ENCODE measurements at places on chromosomes 16 and 17.

DNA sequence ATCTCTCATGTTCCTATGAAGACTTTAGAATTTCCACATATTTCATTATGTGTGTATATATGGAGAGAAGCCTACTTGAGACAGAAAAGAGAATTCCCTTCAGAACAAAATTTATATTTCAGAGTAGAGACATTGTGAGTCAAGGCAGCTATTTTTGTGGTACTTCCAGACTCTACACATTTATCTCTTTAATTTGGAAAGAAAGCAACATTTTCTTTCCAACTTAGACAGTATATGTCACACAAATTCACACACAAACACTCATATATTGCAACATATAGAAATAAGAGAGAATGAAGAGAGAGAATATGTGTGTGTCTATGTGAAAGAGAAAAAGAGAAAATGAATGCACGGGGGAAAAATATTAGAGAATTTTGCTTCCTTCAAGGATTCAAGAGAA lies 158.8 kb downstream of the CDH8 start:
- no peak for DNase-seq

GRCh38 chr17:32882734-32883133 lies 5.8 kb upstream of the MYO1D start:
- DNase-seq: no peak

DNA sequence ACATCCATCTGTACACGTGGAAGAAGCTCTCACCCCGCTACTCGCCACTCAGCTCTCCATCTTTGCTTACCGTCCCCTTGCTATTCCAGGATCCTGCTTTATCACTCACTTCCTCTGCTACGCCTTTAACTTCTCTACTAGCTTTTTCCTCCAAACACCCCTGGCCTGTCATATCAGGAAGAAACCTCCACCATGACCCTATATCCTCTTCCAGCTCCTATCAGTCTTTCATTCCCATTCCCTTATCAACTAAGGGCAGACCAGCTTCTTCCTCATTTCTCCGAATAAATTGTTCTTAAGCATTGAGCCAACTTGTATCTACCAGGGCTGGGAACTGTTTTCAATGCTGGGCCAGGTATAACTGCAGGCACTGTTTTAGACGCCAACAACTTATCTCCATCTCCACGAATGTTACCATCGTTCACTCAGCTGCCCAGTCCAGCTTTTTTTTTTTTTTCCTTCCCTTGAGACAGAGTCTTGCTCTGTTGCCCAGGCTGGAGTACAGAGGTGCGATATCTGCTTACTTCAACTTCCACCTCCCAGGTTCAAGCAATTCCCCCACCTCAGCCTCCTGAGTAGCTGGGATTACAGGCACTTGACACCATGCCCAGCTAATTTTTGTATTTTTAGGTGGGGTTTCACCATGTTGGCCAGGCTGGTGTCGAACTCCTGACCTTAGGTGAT lies 4.3 kb downstream of the IQCK start:
- no peak for DNase-seq

- DNase-seq: peak; percentile 89
Measured at GRCh38 chr17:17663160-17664063, 17.8 kb upstream of the RAI1 start.

GRCh38 chr17:49602783-49603182 lies 27.1 kb downstream of the NXPH3 start:
- no peak for DNase-seq

DNA sequence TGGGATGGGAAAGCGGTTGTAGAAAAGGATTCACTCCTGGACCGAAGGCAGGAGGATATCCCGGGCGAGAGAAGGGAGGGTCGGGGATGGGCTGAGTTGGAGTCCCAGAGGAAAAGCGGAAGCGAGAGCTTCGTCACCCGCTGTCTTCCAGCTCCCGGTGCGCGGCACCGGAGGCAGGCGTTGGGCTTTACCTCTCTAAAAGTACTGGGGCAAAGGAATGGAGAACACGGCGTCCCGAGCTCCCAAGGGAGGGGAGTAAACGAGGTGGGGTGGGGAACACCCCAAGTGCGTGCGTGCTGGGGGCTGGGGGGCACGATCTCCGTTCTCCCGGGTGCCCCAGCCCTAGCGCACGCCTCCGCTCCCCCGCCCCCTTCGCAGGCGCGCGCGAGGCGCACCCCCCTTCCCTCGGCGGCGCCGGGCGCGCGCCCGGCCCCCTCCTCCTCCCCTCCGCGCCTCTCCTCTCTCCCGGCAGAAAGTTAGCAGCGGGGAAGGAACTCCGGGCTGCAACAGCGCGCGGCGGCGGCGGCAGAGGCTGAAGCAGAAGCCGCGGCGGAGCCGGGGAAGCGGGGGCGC lies at the start of gene HS3ST4:
Gene HS3ST4, plus strand, starts transcription at position 441 of the 573 bp plus-strand sequence.
- DNase-seq: no peak

DNA sequence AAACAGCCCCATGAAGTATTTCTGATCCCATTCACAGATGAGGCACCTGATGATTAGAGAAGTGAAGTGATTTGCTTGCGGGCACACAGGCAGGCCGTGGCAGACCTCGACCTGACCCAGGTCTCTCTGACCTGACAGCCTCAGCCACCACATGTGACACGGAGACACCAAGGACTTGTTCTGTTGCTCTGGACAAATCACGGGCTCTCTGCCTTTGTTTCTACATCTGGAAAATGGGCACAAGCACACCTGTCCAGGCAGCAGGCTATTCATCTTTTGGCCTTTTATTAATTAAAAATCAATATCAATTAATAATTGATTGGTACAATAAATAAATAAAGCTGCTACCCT lies 3.4 kb downstream of the MAP3K14 start:
- no peak for DNase-seq

- DNase-seq: no peak
Measured at GRCh38 chr17:70905796-70906195, 736.5 kb downstream of the KCNJ2 start.

GRCh38 chr17:55444471-55445441 lies 23.1 kb upstream of the MMD start:
- no peak for DNase-seq

DNA sequence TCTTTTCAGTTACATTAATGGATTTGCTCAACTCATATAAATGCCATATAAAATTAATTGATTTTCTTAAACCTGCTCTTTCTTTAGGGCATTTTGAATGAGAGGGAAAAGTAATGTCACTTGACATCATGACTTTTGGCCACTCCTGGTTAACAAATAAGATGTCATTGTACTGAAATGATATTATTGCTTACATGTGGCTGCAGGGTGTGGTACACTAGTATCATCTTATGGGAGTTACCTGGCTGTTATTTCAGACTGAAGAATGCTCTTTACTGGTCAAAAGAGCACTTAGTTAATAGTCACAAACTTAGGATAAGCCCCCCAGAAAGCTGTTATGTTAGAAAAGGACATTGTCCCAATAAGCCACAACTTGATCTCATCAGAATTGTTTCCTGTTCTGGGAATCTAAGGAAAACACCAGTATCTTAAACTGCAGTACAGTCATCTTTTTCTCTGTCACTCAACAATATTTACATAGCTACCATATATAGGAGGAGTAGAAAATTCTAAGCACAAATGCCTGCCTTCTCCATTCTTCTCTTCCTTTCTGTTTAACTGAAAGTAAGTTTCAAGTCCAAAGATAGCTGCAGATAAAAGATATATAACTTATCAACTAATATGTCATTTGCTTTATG lies 53.9 kb upstream of the MRC2 start:
- no peak for DNase-seq

DNA sequence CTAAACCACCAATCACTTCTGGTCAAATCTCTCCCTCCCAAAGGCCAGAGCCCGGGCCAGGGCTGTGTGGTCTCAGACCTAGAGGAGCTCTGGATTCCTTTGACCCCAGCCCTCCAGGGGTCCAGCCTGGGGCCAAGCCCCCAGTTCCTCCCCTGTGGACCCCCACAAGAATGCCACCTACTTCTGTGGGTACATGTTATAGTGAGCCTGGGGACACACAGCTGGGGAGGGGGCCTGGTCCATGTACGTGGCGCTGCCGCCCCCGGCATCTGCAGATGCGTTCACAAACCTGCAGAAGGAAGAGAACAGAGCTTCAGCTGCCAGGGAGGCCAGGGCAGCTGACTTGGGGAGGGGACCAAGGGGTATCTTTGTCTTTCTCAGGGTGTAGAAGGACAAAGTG lies 7.9 kb upstream of the GHDC start:
- DNase-seq: no peak

DNA sequence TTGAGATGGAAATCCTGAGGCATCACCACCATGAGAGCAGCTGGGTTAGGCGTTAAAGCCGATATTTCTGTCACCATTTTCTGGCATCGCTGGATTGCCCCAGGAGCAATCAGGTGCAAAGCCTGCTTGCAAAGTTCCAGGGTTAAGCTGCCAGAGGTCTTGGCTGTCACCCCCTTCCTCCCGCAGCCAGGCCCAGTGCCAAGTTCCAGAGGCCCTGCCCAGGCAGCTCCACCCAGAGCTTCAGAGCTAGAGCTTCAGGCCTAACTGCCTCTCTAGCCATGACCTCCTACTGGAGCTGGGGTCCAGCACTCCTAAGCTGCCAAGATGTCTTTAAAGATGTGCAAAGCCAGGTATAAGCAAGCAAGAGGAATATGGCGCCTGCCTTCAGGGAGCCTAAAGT lies 8.8 kb upstream of the TMEM238L start:
- DNase-seq: no peak

DNA sequence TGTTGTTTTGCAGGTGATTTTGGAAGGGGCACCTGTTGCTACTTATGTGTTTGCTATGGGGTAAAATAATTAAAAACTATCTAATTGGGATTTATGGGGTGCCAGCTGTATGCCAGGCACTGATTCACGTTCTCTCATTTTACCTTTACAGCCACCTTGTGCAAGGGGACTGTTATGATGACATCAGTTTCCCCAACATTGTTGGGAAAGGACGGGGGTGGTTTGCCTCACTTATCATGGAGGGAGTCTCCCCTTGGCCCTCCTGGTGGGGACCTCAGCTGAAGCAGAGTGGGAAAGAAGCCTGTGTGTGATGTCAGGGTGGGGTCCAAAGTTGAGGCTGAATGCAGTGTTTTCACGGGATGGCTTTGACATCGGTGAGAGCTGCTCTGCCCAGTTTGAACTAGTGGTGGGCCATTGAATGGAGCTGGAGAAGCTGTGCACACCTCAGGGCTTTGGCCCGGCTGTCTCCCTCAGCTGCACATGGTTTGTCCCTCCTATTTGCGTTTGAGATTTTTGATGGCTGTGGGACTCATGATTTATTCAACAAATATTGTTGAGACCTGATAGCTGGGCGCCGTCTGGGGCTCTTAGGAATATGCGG lies 36.1 kb downstream of the CMIP start:
- DNase-seq: no peak

DNA sequence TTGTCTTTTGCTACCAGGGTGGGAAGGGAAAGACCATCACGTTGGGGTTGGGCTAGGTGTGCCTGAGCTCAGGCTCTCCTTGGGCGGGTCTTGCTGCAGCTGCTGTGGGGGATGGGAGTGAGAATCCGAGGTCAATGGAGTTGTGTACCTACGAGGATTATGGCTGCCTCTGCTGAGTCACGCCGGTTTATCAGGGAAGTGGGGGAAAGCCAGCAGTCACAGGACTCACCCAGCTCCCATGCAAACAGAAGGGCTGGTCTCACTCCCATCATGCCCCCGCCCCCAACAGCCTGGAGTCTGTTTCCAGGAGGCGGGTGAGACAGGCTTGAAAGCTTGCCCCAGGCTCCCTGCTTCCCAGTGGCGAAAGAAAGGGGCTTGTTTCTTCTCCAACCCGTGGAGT lies 1259.0 kb upstream of the GOT2 start:
- DNase-seq: no peak

GRCh38 chr16:30416624-30417528 lies 9.5 kb downstream of the ZNF771 start:
- DNase-seq: no peak

DNA sequence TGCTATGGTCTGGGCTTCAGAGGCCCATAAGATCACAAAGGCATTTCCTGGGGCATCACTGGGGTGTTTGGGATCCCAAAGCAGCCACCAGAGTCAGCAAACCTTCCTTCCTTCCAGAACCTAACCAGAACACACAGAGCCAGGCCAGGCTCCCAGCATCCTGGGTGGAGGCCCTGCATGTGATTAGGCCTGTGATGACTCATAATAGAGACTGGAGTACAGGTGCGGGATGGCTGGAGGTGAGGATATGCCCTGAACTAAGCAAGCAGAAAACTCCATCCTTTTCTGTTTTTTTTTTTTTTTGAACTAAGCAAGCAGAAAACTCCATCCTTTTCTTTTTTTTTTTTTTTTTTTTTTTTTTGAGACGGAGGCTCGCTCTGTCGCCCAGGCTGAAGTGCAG lies 17.7 kb upstream of the GFOD2 start:
- no peak for DNase-seq
